ENCODE measurements at places on chromosomes 12 and 14.

DNA sequence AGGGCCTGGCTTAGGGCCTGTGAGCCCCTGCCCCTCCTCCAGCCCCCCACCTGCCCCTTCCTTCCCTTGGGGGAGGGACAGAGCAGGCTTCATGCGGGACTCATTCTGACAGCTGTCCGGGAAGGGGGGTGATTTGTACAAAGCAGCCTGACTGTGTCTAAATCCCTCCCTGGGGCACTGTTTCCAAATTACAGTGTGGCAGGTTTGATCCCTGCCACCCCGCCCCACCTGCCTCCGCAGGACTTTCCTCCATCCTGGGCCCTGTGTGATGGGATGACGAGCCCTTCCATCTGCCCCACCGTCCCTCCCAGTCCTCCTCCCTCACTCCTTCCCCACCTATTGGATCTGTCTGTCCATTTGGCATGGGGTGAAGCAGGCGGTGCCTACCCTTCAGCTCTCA is 363.9 kb downstream of the BCL11B start:
- DNase-seq: no peak

DNA sequence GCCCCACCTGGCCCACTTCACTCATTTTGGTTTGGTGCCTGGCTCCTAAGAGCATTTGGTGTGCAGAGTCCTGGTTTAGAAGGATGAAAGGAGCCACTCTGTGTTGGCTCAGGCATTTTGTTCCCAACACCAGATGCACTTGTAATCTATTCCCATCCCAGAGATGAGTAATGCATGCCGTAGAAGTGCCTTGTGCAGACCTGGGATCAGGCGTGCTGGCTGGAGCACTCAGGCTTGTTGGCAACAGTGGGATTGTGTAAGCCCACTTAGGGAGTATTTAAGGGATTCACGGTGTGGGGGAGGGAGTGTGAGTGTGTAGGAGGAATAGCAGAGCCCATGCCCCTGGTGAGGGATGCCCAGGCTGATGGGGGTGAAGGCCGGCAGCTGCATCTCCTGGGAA is 501.5 kb upstream of the TBX3 start:
- DNase-seq: no peak

DNA sequence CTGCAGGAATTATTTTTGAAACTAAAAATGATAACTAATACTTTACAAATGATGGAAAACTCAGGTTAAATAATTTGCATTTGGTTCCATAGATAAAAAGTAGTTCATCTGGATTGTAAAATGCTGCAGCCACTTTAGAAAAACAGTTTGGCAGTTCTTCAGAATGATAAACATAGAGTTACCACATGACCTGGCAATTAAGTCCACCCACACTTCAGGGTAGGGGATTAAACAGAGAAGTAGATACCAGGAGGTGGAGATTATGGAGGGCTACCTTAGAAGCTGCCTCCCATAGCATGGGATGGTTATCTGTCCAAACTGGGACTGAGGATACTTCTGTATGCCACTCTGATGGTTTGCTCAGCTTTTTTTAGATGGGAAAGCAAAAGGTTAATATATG is 22.2 kb downstream of the ARF6 start:
- no peak for DNase-seq

DNA sequence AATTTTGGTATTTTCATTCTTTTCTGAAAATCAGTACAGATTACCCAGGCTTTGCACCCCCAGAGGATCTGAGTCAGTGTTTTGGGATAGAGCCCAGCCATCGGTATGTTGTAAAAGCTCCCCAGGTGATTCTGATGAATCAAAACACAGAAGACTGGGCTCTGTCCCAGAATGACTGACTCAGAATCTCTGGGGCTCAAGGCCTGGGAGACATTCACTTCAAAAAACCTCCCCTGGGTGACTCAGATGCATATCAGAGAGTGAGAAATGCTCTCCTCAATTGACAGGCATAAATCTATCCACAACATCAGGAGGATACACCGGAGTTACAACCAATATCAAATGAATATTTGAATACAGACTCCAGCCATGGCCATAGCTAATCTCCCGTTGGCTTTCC is 32.6 kb downstream of the SLC35F4 start:
- no peak for DNase-seq

DNA sequence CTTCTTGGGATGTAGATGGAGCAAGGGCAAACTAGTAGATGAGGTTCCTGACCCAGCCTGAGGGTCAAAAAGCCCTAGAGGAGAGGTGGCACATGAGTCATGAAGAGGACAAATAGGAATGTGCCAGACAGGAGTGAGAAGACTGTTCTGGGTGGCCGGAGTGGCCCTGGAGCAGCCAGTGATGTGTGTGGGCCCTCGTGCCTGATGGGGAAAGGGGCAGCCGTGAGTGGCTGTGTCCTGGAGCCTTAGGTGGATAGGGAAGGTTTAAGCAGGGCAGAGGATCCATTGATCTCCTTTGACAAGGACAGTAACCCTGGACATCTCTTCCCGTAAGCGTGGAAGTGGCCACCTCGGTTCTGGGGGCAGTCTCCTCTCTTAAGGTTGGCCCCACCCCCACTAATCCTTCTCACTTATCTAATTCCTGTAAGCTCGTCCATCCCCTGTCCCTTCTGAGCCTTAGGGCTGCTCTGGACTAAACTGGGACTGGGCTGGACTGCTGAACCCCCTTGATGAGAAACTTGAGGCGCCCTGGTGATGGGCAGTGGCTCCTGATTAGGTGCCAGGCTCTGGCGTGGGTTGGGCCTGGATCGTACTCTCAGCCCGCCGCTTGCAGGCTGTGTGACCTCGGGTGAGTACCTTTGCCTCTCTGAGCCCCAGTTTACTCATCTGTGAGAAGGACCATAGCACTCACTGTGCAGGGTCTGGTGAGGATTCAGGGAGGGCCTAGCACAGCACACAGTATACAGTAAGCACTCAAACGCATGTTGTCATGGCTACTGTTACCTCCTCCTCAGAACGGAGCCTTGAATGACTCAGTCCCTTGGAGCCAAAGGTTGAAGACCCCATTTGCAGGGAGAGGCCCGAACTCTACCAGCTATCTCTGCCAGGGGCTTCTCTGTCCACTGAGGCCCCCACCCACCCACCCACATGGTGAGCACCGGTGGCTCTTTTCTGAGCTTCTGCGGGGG is 4.0 kb downstream of the FAM222A start:
- DNase-seq: no peak

- no peak for DNase-seq
Measured at GRCh38 chr12:92237262-92237661, 91.6 kb upstream of the BTG1 start.

DNA sequence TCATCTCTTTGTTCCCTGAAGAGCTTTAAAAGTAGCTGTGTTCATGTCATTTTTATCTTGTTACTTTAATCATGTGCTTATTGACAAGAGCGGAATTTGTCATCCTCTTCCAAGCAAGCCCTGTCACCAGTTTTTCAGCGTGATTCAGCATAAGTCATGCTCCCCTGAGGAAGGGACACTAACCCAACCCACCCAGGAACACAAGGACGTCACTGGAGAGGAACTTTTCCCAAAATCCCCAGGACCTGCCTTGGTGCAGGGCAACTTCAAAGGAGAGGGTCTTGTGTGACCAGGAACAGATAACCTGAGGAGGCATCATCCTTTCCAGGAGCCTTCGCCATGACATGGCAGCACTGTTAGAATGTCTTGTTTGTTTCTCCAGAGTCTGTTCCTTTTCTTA is 107.1 kb upstream of the DIO3 start:
- no peak for DNase-seq

- DNase-seq: no peak
Measured at GRCh38 chr12:124286414-124286813, 8.5 kb upstream of the RFLNA start.

- no peak for DNase-seq
Measured at GRCh38 chr14:75440733-75441477, 13.1 kb downstream of the JDP2 start.

- no peak for DNase-seq
Measured at GRCh38 chr14:60339571-60339970, 90.5 kb downstream of the PPM1A start.
